ENCODE measurements at places on chromosomes 13 and 19. TPM values are rescaled to one million over a fixed set of nuclear protein-coding genes. Genes with fewer than 3 reads are reported as not detected.

SHANK1 gene
- total RNA-seq, result under 0.01 TPM

GRCh38 chr13:35480346-35480745 lies 3.9 kb upstream of the MAB21L1 start:
- DNase-seq, result no peak

RAB3A gene
- 2.2 TPM for total RNA-seq

FARP1 gene
- 33.2 TPM for total RNA-seq

ARMC6 gene
- total RNA-seq, result 15.3 TPM

DNA sequence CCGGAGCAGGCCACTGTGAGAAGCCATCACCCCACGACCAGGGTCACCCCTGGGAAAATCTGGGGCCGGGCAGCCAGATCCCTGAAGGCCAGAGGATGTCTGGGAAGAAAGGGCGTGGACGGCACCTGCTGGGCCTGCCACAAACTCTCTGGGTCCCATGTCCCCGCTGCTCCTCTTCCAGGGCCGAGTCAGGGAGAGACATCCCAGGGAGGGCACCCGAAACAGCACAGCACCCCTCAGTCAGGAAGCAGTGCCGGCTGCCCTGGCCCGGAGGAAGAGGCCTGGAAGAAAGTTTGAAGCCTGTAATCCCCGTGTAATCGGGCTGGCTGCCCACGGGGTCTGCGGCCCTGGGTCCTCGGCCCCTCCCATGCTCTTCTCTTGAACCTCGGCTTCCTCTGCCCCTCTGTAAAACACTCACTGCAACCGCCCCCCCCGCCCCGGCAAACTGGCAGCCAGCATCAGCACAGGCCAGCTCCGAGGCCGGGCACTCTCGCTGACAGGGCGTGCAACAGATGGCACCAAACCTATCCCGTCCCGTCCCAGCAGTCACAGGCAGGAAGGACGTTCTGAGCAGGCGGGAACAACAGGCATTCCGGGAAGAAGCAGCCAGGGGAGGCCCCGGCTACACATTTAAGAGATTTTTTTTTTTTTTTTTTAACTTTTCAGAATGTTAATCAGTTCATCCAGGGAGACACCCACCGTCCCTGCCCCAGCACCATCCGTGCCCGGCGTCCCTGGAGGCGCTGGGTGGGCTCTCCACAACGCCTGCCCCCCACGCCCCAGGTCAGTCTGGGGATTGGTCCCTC lies 1.5 kb downstream of the SBNO2 start:
- DNase-seq, result peak; percentile 88

SARS2 gene
- 32.7 TPM for total RNA-seq

DNA sequence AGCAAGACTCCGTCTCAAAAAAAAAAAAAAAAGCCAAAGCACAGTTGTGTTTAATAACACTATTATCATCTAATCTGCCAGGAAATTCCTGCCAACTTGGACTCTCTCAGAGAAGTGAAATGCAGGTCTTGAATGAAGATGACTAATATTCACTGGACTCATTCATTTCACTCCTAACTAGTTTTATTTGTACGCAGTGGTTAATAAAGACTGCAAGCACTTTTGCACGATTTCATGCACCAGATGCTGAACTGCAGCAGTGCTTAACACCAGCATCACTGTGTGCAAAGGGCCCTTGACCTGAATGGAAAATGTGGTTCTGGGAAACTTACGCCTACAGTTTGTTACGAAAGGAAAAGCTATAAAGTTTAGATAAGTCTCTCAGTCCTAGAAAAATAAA lies 63.3 kb downstream of the DHRS12 start:
- no peak for DNase-seq

RGCC gene
- 30.4 TPM for total RNA-seq

- DNase-seq, result no peak
These were observed 87.6 kb downstream of the CYSLTR2 start for GRCh38 chr13:48741377-48741776.

- DNase-seq, result no peak
These were observed 3.4 kb downstream of the DNMT1 start for GRCh38 chr19:10191347-10191746.

Data from sigmoid colon (tissue), 7 donors.